CD4-positive, alpha-beta T cell treated with Interleukin-15 for 1 hour (primary cell): ENCODE measurements at places on chromosomes 2 and 18.
A peak's percentile ranks its signal among the peaks of the same experiment; 100 is the strongest.

GRCh38 chr2:43169099-43169945 lies 57.1 kb downstream of the ZFP36L2 start:
- peak; percentile 84 for DNase-seq

DNA sequence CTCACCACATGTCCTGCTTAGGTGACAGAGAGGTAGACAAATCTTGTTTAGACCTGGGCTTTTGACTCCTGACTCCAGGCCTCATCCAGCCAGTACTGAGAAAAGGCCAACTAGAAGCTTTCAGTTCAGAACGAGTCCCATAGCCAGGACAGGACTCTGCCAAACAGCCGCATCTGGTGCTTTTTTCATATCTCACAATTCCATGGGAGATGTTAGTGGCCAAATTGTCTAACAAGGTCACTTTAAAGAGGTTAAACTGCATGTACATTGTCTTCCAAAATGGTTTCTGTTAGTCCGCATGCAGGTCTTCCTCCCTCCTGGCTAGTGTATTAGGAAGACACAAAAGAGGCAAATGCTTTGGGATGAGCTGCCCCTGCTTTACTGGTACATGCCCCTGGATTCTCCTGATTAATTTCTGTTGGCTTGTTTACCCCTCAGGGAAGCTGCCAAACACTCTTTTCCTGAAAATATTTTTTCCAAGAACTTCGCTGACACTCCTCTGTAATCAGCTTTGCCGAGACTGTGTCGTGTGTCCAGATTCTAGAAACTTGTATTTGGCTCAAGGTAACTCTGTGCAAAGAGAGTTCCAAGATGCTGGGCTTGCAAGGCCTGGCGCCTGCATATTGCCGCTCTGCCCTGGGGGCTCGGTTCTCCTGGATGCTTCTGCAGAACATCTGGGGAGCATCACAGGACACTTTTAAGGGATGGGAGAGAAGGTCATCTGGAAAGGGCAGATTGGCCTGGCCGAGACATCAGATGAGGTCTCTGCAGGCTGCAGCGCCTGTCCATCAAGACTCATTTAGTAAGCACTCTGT lies 209.2 kb upstream of the APCDD1 start:
- DNase-seq: no peak

GRCh38 chr18:22465859-22466457 lies 48.2 kb upstream of the CTAGE1 start:
- no peak for DNase-seq

GRCh38 chr2:57100436-57100835 lies 916.6 kb downstream of the CCDC85A start:
- DNase-seq: no peak

- peak; percentile 21 for DNase-seq
These were observed 657 bp downstream of the ARL6IP6 start for GRCh38 chr2:152718909-152719645.

DNA sequence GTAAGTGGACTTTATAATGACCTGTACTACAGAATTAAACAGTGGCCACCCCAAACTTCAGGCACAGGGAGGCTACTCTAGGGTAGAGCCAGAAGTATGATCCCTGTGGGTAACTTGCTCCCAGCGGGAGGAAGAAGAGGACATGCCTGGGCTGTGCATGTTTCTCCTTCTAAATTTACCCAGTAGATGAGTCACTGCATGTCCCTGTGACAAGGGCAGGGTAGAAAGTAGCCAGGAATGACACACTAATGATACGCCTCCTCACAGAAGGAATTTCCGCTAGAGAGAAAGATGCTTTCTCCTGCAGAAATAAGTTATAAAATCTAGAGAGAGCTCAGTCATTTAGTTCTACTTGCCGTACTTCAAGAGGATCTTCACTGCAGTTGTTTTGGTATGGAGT lies 7.5 kb downstream of the ACYP2 start:
- DNase-seq: no peak

- no peak for DNase-seq
These were observed 31.3 kb downstream of the MAL start for GRCh38 chr2:95056461-95057459.

DNA sequence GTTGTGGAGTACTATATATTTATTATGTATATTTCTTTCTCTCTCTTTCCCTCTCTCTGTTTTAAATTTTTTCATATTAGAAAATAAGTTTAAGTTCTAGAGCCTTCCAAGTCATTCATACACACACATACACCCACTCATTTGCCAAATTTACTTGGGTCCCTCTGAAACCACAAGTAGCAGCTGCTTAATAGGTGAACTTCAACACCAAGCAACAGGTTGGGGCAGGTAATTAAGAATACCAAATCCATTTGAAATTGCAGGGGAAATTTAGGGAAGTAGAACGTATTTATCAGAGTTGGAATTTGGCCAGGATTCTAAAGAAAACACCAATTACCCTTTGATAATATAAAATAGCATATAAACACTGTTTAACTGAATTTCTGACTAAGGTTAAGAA lies 75.0 kb upstream of the RBBP8 start:
- DNase-seq: no peak
